ENCODE measurements at places on chromosomes 1 and 21.

- no peak for DNase-seq
Observed at GRCh38 chr1:165815725-165816124, 11.7 kb upstream of the UCK2 start.

DNA sequence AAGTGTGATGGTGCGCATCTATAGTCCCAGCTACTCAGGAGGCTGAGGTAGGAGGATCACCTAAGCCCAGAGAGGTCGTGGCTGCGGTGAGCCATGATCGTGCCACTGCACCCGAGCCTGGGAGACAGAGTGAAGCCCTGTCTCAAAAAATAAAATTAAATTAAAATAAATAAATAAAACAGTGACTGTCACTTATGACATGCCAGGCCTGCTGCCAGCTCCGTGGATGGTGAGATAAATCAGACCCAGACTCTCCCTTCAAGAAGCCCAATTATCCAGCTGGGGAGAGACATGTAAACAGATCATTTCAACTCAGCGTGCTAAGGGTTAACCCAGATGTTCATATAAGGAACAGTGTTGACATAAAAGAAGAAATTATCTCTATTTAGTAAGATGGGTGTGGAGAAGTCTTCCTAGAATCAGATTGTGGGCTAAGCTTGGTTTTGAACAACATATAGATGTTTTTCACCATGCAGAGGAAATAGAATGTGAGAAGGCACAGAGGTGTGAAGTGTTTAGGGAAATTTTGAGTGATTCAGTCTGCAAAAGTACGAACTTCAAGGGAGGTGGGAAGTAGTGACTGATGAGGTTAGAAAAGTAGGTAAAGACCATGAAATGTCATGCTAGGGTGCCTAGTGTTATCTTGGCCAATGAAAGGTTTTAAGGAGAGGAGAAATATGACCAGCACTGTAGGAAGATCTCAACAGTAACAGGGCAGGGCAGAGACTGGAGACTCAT lies 18.3 kb downstream of the YARS1 start:
- DNase-seq: no peak

DNA sequence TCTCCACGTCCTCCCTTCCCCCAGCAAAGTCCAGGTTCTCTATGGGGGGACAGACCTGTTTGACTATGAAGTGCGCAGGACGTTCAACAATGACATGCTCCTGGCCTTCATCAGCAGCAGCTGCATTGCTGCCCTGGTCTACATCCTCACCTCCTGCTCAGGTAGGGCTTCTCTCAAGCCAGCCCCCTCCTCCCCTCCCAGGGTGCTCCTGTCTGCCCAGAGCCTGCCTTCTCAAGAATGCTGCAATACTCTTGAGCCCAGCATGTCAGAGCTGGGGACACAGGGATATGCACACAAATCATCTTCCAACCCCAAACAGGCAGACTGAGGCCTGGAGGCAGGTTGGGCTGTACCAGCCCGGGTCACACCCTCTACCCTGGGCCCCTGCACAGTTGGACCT lies 35.4 kb downstream of the DISP3 start:
- DNase-seq: no peak

- no peak for DNase-seq
Observed at GRCh38 chr1:89733748-89734147, 87.1 kb upstream of the LRRC8D start.

- DNase-seq: no peak
Observed at GRCh38 chr21:19275065-19275464, 871.5 kb upstream of the TMPRSS15 start.

All from erythroblast (primary cell).